HS-27A (cell line): ENCODE measurements at places on chromosomes 6 and 20.

GRCh38 chr6:49406250-49406970, 56.6 kb downstream of the MMUT start:
- no peak for DNase-seq

DNA sequence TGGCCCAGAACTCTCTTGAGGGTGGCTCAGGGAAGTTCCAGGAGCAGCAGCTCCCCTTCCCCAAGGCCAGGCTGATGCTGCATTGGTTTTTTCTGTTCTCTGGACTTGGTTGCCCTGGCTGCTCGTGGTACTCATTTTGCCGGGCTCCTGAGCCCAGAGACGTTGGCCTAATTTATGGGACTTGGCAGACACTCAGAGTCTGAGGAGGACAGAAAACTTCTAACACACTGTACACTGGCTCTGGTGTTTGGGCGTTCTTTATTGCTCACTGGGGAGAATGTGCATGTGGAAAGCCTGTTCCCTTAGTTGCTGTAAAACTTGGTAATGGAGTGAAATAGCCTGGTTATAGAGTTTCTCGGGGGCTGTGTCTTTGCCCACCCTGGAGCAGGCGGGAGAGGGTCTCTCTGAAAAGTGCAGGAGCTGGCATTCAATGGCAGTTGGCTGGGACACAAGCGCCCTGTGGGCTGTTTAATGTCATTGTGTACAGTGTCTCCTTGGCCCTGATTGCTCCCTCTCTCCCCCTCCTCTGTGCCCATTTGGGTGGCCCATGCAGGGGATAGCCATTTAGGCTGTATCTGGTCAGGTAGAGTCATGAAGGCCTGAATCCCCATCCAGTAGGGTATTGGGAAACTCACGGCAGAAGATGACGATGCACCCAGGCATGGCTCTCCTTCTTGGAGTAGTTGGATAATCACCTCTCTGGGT, 109.3 kb downstream of the CDC5L start:
- DNase-seq, result no peak

- no peak for DNase-seq
Measured at GRCh38 chr20:20864351-20865096, 152.1 kb upstream of the RALGAPA2 start.

DNA sequence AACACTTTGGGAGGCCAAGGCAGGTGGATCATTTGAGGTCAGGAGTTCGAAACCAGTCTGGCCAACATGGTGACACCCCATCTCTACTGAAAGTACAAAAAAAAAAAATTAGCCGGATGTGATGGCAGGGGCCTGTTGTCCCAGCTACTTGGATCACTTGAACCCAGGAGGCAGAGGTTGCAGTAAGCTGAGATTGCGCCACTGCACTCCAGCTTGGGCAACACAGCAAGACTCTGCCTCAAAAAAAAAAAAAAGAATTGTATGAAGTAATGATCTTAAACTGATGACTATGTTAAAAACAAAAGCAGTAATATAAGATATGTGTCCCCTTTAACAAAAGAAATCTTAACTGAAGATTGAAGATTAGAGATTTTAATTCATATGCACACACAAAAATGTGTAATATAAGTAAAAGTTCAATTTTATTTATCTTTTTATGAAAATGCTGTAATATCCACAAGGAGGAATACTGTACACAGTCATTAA, 29.0 kb upstream of the RUNX2 start:
- DNase-seq, result no peak

- DNase-seq, result no peak
Measured at GRCh38 chr6:35058358-35058675, 82.8 kb downstream of the TCP11 start.

DNA sequence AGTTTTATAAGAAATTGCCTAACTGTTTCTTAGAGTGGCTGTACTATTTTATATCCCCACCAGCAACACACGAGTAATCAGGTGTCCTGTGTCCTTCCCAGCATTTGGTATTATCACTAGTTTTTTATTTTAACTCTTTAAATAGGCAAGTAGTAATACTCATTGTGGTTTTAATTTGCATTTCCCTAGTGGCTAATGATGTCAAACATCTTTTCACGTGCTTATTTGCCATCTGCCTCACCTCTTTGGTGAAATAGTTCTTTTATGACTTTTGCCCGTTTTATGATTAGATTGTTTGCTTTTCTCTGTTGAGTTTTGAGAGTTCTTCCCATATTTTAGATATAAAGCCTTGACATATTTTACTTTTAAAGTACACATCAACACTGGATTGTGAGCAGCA, 57.8 kb downstream of the GCLC start:
- DNase-seq, result no peak

GRCh38 chr20:60579941-60580515, 621.8 kb downstream of the CDH26 start:
- no peak for DNase-seq

- no peak for DNase-seq
Measured at GRCh38 chr20:62885896-62886708, 24.5 kb upstream of the TCFL5 start.

GRCh38 chr6:87617405-87617804, 27.5 kb downstream of the ORC3 start:
- DNase-seq, result no peak

- no peak for DNase-seq
Measured at GRCh38 chr6:69305456-69305855, 491.4 kb downstream of the LMBRD1 start.

DNA sequence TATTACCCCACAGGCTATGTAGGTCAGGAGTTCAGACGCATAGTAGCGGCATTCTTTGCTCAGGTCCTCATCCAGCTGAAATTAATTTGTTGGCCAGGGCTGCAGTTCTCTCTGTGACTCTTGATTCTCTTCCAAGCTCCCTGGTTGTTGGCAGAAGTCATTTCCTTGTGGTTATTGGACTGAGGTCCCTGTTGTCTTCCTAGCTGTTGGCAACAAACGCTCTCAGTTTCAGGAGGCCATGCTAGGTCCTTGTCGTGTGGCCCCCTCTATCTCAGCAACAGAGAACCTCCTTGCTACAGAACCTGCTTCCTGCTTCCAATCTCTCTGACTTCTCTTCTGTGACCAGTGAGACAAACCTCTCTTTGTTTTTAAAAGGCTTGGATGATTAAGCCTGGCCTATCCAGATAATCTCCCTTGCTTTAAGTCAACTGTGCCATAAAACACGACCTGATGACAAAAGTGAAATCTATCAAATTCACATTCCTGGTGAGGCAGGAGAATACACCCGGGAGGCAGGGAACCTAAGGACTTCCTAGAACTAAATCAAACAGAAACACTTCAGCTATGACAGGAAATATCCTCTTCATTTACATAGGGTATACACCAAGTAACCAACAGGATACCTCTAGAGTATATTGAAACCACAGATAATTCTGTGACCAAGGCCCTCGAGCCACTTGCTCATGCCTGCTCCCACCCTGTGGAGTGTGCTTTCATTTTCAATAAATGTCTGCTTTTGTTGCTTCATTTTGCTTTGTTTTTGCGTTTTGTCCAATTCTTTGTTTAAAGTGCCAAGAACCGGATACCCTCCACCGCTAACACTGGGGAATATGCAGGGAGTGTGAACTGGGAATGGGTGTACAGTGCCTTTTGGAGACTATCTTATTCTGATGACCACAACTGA, 196.0 kb downstream of the BTBD3 start:
- DNase-seq, result no peak

DNA sequence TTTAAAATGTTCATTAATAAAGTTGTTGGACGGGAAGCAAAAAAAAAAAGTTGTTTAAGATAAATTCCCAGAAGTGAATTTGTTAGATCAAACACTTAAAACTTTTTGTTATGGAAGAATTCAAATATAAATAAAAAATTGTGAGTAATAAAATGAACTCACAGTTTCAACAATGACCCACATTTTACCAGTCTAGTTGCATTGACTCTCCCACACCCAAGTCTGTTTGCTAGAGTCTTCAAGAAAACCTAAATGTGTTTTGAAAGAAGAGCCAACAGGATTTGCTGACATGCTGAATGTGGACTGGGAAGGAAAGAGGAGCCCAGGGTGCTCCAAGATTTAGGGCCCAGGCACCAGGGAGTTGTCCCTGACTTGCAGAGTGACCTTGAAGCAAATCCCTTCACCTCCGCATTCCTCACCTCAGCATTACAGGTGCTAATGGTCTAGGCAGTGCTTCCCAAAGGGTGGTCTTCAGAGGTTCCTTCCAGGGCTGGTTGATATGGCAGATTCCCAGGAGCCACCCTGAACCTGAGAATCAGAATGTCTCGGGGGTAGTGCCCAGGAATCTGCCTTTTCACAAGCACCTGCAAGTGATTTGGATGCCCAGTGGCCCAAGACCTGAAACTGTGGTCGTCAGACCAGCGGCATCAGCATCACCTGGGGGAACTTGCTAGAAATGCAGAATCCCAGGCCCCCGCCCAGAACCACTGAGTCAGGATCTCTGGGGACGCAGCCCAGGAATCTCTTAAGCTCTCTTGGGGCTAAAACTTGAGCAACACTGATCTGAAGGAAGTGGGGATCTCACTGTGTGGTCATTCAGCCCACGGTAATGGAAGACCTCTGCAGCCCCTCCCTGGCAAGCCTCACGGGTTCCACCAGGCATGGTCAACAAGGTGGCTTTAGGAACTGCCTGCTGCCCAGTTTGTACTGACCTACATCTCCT, 31.1 kb downstream of the POFUT1 start:
- no peak for DNase-seq

DNA sequence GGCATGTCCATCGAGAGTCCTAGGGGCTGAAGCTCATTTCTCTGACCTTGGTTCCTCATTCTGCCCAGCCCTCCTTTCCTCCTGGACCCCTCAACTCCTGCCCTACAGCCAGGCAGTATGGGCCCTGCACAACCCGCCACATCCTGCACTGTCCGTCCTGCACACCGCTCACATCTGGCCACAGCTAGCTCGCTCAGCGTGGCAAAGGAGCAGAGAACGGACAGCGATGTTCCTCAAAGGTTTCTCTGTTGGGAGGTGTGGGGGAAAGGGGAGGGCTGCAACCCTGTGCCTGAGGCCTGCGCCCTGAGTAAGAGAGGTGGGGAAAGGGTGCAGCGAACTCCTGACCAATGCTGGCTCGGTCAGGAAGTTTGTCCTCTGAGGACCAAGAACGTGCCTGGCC, 90.1 kb downstream of the PXDC1 start:
- DNase-seq, result no peak

DNA sequence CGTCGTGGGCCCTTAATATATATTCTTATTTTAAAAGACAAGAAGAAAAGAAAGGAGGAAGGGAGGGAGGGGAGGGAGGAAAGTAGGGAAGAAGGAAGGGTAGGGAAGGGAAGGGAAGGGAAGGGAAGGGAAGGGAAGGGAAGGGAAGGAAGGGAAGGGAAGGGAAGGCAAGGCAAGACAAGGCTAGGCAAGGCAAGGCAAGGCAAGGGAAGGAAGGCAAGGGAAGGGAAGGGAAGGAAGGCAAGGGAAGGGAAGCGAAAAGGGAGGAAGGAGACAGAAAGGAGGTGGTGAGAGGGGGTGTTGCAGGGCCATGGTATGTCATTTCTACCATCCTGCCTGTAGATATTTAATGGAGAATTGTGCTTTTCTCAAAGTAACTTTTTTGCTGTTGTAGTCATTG, 83.9 kb upstream of the BTBD3 start:
- no peak for DNase-seq
